Renal cortical epithelial cell (primary cell): ENCODE measurements at places on chromosomes 5 and 9. TPM values are rescaled to one million over a fixed set of nuclear protein-coding genes. Genes with fewer than 3 reads are reported as not detected.

- peak; percentile 79 for DNase-seq
Observed at GRCh38 chr5:169148138-169148740, 152.7 kb downstream of the SLIT3 start.

DNA sequence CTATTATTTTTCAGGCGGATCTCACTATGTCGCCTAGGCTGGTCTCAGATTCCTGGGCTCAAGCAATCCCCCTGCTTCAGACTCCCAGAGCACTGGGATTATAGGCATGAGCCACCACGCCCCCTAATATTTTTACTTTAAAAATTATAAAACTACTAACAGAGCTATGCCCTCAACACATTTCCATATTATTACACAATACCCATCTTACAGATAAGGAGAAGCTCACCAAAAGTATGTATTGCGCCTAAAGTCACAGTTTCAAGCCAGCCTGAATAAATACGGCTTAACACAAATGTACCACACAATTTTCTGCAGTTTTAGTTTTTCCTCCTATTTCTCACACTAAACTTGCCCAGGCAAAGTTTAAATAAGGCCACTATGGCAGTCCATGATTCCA is 9.9 kb upstream of the HAVCR1 start:
- no peak for DNase-seq

- DNase-seq = no peak
Observed at GRCh38 chr9:124480621-124480981, 26.6 kb downstream of the NR5A1 start.

CERT1 gene
- total RNA-seq = 26.0 and 77.0 TPM in 2 replicates

DNA sequence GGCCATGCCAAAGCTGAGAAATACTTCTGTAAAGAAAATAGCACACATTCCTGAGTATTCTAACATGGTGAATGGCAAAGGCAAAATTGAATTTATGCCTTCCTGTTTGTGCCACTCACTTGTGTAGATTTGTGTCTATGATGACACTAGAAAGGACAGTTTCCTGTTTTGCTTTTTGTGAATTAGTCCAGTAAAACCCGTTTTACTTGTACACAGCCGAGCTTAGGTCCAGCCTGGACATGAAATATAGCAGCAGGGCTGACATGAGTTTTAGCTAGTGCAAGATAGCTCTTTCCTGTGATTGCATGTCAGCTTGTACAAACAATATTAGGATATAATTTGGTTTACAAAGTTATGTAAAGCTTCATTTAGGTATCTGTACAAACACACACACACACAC is 1891.7 kb upstream of the WWC1 start:
- DNase-seq = no peak

SPINK13 gene
- 1.4 and 1.8 TPM in 2 replicates for total RNA-seq

GRCh38 chr5:102799017-102799416 is 43.9 kb downstream of the PAM start:
- peak; percentile 18 for DNase-seq

DNA sequence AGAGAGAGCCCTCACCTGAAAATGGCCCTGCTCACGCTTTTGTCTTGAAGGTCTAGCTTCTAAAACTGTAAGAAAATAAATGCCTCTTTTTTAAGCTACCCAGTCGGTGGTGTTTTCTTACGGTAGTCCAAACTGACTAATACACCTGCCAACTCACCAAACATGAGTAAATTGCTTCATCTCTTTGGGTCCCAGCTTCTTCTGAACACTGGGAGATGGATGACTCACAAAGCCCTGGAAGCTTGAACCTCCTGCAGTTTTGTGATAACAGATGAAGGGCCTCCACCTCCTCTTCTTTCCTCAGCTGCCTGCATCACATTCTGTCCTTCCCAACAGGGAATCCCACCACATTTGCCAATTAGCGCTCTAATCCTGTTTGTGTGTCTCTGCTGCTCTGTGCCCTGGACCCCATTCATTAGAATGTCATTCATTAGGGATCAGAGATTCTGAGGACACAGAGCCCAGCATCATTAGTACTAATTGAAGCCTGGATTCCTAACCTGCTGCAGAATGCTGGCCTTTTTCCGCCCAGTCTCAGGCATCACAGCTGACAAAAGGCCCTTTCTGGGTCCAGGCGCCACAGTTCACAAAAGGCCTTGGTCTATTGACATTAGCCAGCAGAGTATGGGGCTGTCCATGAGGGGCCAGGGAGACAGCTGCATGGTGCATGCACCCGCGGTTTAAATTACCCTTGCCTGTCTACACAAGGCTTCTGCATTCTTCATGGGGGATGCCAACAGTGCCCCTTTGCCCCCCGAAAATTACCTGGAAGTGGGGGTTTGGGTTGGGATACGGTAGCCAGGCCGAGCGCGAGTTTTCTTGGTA is 349.3 kb downstream of the SEMA5A start:
- DNase-seq = peak; percentile 81

- DNase-seq = no peak
Observed at GRCh38 chr9:114680259-114681001, 1.6 kb downstream of the TEX48 start.

GRCh38 chr5:143168921-143169810 is 234.3 kb downstream of the NR3C1 start:
- DNase-seq = no peak

- no peak for DNase-seq
Observed at GRCh38 chr5:56908942-56909293, 478 bp upstream of the SETD9 start.

GRCh38 chr9:71744754-71745521 is 23.4 kb downstream of the CEMIP2 start:
- no peak for DNase-seq

GABRG2 gene
- total RNA-seq = not detected in 2 replicates

NTNG2 gene
- 0.15 and 0.17 TPM in 2 replicates for total RNA-seq

DNA sequence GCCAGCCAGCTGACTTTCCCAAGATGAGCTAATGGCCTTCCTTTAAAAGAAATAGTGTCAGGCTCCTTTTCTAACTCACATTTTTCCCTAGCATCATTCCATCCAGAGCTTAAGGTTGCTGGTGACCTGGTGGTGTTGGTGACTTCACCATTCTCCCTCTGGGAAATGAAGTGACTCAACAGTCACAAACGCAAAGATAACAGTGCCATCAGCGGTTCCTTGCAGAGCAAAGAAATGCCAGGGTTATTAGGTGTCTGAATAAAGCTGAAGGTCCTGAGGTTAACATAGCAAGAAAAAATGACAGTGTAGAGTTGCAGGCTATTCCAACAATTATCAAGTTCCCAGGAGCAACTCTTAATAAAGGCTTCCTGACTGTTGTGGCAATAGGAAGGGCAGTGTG is 111.8 kb upstream of the SLC44A1 start:
- DNase-seq = peak; percentile 63

DNA sequence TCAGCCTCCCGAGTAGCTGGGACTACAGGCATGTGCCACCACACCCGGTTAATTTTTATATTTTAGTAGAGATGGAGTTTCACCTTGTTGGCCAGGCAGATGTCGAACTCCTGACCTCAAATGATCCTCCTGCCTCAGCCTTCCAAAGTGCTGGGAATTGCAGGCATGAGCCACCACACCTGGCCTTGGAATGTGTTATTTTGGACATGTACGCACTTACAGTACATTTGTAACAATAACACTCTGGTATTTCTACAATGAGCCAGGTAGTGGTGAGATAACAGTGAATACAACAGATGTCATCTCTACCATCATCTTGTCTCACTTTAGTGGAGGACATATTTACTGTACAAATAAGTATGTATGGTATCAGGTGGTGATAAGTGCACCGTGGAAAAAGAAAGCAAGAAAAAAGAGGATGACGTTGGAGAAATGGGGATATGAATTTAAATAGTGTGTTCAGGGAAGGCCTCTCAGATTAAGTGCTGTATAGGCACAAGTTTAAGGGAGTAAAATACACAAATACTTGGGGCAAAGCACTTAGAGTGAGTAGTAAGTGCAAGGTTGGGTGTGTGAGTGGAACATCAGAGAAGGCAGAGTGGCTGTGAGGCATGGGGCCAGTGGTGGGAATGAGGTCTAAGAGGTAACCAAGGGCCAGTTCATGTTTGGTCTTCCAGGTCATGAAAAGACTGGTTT is 100.1 kb downstream of the CDC42SE2 start:
- DNase-seq = no peak

- DNase-seq = no peak
Observed at GRCh38 chr9:96487949-96488348, 38.0 kb downstream of the HABP4 start.

DNA sequence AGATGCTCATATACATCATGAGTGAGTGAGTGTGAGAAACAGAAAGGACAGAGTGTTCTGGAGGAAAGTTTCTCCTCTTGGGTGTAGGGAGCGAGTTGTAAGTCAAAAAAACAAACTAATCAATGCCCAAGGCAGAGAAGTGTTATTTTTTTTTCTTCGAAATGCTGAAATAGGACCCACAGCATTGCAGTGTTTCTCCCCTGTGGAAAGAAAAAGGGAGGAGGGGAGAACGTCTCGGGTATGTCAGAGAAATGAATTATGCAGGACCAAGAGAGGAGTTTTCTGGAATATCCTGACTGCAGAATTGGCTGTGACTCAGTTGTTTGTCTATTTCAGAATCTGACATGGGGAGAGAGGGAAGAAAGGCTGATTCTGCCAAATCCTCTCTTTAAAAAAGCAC is 337.9 kb upstream of the RFX3 start:
- DNase-seq = no peak

GRCh38 chr5:83277953-83278352 is 193.6 kb upstream of the VCAN start:
- DNase-seq = peak; percentile 83

GARNL3 gene
- 9.0 and 13.9 TPM in 2 replicates for total RNA-seq

DNA sequence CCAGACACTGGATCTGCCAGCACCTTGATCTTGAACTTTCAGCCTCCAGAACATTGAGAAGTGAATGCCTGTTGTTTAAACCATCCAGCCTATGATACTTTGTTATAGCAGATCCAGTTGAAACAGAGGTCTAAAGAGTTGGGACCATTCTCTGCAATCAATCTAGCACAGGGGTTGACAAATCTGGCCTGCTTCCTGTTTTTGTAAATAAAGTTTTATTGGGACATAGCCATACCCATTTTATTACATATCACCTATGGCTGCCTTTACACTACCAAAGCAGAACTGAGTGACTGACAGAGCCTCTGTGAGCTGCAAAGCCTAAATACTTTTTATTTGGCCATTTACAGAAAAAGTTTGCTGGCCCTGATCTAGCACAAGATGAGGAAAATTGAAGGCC is 62.0 kb downstream of the BARX1 start:
- DNase-seq = no peak

DNA sequence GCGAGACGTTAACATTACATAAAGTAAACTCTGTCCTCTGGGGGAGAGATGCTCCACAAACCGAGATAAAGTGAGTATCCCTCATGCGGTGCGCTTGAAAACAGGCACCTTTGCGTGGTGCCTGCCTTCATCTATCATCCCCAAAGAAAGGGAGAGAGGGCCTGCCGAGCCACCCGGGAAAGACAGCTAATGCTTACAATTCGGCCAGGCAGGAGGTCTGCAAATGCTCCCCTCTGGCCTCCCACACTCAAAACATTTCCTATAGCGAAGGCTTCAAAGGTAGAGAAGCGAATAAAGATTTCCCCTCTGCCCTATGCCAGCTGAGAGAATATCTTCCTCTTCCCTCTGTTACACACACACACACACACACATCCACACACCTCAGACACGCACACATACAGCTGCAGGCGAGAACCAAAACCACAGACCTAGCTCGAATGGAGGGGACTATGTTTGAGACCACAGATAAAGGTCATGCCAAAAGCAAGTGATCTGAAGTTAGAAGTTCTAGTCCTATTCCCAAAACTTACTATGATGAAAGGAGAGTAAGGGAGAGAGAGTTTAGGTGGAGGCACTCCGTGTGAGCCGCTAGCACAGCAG is 132.8 kb downstream of the CRB2 start:
- no peak for DNase-seq

DOCK2 gene
- 13.5 and 56.1 TPM in 2 replicates for total RNA-seq

DNA sequence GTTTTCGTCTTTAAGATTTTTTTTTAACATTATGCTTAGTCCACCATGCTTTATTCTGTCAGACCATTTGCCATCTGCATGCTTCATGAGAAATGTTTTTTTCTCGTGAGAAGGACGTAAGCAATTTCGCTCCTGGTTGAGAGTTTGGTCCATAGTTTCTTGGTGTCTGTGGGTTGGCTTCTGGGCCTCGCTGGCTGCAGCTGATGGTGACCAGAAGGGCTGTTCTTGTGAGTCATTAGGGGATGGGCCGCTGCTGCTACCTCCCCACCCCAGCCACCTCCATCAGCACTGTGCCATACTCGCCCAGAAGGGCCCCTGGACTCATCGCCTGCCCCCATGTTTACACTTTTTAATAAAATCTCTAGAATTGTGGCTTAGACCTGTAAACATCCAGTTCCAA is 11.4 kb downstream of the SYK start:
- DNase-seq = no peak

GRCh38 chr9:134364391-134365114 is 38.3 kb downstream of the RXRA start:
- DNase-seq = no peak

DNA sequence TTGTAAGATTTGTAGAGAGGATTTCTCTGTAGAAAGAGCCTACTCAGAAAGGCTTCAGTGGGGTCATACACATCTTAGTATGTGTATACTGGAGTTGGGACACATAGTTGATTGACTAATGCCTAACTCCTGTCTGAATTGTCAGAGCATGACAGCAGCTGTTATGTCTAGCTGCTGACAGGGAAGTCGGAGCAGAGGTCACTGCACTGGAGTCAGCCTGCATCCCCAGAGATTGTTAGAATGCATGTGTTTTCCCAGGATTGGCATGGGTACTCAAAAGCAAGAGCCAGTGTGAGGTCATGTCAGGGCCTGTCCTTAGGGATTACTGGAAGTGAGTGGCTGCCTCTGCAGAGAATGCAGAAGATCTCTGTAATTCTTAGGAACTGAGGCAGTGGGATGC is 82.7 kb downstream of the ITGA1 start:
- DNase-seq = peak; percentile 94

DNA sequence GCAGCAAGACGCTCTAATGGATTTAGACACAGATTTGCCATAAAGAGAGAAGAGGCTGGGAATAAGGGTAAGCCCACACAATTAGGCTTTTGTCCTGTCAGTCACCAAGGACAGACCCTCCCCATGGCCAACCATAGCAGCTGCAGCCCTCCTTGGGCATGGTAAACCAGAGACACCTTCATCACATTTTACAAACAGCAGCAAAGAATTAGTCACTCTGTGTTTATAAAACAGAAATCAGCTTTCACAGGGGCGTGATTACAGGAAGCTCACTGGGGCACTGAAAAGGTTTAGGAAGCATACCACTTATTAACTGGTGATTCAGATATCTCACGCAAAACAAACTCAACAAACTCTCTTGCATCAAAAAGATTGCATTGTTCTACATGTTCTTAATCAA is 37.3 kb upstream of the ZNF622 start:
- DNase-seq = peak; percentile 97

DNA sequence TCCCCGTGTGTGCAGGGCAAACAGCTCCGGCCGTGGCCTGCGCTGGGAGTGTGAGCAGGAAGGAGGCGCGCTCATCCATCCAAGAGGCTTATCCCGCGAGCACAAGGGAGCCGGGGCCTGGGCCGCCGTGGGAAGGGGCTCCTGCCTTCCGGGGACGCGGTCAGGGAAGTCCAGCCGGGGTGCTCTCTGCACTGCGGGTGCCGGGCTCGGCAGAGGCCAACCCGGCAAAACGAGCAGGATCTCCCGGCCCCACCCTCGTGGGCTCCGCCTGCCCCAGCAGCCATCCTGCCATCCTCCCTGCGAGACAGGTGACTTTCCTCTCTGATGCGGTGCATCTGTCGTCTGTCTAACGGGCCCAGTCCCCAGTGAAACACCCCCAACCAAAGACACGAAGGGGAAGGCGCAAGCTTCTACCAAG is 244.2 kb downstream of the AUH start:
- no peak for DNase-seq
